ENCODE measurements at places on chromosomes 6 and 20.
A peak's percentile ranks its signal among the peaks of the same experiment; 100 is the strongest.

DNA sequence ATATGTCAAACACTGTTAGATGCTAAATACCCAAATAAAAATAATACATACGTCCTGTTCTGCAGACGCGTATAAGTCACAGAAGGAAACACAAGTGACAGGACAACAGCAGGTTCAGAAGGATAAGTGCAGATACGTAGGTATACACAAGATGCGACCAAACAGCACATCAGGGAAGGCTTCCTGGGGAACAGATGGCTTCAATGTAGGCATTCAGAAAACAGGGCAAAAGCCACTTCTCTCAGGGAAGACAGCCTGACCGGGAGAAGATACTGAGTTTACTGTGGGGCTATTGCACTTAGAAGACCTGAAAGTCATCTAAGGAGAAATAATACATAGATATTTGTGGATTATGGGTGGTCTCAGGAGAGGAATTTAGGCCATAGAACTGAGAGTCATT, 1.9 kb downstream of the HLA-DPA1 start:
- no peak for DNase-seq

DNA sequence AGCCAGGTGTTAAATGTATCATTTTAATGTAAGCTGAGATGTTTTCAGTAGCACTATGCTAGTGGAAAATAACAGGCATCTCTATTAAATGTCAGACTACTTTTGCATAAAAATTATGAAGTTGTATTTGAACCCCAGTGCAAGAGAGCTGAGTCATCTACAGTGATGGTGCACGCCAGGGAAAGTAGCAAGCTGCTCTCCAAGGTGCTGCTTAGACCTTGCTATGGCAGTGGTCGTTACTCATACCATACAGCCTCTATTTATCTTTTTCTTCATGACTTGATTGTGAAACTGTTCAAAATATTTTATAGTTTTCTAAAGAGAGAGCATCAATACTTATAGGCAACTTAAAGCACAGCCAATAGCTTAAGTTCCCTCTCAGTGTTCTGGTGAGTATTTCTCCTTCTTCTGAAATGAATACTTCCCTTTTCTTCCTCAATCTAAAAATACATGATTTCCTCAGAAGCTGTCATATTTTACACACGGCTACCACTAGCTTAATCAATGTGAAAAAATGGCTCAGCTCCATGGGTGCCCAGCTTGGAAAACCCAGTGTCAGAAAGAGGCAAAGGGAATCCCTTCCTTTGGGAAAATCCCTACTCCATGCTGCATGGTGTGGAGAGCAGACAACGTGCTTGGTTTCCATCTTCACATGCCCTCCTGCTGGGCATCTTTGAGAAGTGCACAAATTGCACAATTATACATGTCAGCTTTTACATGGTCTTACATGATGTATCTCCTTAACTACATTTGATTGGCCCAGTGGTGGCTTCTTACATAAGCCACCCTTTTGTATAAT, 105.6 kb downstream of the ELOVL4 start:
- no peak for DNase-seq

DNA sequence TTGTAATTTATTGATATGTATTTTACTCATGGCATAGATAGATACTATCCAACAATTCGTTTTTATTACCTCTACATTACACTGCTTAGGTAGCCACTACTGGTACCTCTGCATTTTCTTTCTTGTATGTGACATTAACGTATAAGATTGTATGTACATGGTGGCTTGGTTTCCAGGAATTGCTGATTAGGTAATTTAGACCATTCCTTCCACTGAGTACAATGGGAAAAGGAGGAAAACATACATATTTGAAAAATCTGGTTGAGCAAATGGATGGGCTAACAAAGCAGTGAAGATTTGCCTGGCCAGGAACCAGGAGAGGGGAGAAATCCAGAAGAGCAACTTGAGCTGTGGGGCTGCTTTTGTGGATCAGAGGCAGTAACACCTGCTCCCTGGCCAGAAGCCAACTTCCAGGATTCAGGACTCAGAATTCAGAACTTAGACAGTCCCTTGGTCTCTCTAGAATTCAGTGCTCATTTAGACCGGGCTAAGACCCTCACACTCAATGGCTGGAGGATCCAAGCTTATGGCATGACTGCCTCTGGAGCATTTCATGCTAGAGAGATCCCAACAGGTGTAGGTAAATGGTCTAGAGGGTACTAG, 17.9 kb upstream of the MICB start:
- no peak for DNase-seq

DNA sequence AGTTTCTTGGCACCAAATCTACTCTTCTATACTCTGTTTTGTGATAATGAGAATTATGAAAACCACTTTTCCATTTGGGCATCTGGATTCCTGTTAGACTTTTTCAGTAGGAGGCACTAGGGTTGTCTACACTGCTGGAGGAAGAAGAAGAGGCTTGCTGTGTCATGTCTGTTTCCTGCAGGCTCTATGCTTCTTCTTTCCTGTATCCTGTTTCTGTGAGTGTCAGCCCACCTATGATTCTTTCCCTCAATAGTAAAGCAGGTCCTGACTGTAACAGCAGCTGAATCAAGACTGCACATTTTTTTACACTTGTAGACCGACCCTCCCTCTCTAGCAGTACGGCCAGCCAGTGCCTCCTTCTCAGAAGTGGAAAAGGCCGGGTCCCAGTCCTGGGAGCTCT, 603.9 kb downstream of the HDGFL1 start:
- no peak for DNase-seq

DNA sequence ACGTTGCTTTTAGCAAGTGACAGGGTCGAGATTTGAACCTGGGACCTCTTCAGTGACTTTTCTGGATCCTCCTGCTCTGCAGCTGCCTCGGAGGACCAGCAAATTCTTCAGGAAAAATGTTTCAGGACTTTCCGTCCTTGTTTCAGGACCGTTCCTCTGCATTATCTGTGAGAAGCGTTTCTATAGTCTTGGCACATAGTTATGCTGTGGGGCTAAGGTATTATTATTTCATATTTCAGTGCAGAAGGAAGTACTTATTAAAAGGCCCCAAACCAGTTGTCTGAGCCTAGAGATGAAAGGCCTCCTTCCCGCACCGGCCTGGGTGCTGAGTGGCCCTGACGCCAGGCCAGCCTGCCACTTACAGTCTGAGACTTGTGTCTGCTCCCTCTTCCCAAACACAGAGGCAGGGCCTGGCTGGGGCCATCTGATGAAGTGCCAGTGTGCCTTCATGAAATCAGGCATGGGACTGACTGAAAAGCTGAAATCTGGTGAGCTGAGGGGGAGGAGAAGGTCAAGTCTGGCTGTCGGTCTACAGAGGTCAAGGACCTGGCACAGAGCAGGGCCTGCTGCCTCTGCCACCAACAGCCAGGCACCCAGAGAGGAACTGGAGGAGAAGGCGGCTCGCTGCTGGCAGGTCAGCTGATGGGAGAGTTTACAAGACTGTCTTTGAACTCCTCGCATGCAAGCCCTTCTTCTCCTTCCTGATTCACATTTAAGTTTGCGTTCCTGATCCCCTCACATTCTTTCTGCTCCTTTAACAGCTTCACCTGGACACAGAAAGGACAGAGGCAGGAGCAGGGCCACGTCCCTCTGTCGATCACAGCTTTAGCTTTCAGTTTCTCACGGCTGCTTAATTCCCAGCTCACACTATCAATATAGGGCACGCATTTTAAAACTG, 8.9 kb upstream of the QKI start:
- no peak for DNase-seq

DNA sequence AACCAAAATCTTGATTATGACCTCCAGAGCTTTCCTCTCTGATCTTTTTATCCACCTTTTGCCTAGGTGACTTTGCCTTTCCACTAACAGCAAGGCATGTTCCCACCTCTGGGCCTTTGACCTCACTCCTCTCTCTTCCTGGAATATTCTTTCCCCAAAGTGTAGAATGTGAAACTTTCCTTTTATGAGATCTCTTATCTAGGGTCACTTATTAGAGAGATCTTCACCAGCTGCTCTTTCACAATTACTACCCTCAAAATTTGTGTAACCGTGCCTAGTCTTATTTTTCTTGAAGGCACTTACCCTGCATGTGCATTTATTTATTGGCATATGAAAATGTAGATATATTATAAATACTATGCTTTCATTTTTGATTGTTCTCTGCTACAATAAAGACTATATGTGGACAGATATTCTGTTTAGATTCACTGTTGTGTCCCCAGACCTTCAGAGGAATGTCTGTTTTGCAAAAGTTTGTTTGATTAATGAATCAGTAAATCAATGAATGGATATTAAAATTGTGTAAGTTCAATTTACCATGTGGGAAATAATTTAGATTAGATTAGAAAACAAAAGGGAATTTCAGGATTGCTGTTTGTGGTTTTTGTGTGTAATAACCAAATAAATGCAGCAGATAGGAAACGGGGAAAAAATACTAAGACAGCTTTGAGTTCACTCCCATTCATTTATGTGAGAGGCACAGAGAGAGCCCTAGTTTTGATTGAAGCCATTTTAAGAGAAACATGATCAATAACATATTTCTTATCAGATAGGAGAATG, 207.0 kb downstream of the ADGB start:
- DNase-seq: no peak

GRCh38 chr6:35605600-35605999, 83.1 kb downstream of the FKBP5 start:
- DNase-seq: no peak

- DNase-seq: no peak
Observed at GRCh38 chr6:152404936-152405595, 232.1 kb downstream of the SYNE1 start.

GRCh38 chr20:45085867-45086266, 15.1 kb downstream of the KCNS1 start:
- DNase-seq: no peak

DNA sequence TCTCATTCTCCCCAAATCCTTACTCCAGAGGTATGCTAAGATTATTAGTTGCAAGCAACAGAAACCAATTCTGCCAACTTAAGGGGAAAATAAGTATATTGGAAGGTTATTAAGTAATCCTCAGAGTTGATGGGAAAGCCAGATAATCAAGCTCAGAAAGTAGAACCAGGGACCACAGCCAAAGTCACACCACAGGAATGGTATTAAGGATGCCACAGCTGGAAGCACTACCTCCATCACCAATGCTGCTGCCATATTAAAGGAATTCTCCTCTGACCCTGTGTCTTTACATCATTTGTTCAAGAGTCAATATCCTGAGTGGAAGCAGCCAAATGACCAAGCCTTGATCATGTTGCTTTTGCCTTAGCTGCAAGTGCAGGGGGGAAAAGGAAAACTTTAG, 9.9 kb downstream of the PROCR start:
- DNase-seq: no peak

GRCh38 chr20:53252002-53252401, 279.8 kb downstream of the TSHZ2 start:
- no peak for DNase-seq

- no peak for DNase-seq
Observed at GRCh38 chr6:40727271-40727670, 140.1 kb upstream of the LRFN2 start.

DNA sequence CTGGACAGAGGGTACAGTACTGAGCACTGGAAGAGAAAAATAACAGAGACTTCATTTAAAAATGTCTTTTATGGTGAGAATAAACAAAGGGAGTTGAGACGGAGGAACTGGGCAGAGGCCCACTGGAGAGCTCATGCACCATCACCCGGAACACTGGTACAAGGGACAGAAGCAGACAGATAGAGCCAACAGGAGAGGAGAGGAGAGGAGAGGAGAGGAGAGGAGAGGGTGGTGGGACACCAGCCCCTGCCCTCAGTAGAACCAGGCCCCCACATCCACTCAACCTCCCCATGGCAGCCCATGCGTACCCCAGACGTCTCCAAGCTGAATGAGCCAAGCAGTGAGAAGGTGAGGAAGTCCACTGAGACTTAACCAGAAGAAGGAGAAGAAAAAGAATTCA, 390.5 kb upstream of the CNR1 start:
- DNase-seq: no peak

DNA sequence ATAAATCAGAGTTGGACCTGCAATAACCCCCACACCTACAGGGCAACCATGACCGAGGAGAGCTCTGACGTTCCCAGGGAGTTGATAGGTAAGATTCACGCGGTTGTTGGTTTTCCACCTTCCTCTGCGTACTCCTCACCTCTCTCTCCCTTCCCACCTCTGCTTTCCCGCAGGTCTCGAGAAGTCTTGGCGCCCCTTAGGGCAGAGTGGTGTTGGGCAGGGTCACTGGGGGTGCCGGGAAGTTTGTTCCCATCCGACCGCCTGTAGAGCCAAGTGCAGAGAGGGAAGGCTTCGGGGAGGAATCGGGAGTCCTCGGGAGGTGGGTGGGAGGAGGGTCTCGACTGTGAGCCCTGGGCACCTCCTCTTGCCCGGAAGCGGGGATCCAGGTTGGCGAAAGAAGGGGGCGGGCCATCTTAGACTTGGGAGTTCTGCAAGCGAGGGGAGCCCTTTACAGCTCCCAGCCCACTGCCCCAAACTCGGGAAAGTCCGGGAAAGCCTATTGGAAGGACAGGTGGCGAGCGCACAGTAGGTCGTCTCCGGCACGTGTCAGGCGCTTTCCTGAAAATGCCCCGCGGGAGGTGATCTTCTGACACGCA, 672 bp downstream of the CARMIL1 start:
- DNase-seq: peak; percentile 33

GRCh38 chr6:148932731-148933130, 185.9 kb downstream of the UST start:
- no peak for DNase-seq

GRCh38 chr20:17617212-17617867, 47.5 kb downstream of the DSTN start:
- DNase-seq: peak; percentile 14

DNA sequence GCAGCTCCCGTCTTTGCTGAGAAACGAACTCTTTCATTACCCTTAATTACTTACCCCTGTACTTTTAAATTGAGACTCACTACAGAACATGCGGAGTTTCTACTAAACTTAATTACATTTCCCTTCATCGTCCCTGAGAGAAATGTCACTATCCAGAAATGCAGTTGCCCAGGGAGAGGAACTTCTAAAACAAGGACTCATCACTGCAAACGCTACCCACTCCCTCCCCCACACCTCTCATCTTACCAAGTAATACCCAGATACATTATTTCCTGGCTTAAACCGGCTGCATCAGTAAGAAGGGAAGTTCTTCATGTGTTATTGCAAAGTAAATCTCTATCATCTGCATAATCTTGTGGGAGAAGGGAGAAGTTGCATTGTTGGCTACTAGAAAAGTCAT, 138.3 kb downstream of the IPCEF1 start:
- DNase-seq: no peak

DNA sequence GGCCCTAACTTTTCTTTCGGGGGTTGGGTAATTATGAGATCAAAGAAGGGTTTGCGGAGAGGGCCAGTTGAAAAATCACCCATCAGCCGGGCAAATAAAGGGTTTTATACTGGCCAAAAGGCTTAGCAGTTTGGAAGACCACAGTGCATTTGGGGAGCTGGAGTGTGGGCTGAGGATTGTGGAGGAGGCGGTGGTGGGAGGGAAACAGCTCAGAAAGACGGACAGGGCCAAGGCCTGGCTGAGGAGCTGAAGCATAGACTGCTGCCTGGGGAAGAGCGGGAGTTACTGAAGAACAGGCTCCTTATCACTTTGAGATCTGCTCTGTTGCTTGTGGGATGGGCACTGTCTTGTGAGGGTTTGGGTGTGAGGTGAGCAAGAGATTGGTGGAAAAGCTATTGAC, 144.2 kb downstream of the CARMIL1 start:
- DNase-seq: no peak

GRCh38 chr6:154916857-154917256, 78.3 kb upstream of the TIAM2 start:
- no peak for DNase-seq
